ENCODE measurements at places on chromosomes 2 and 18.

DNA sequence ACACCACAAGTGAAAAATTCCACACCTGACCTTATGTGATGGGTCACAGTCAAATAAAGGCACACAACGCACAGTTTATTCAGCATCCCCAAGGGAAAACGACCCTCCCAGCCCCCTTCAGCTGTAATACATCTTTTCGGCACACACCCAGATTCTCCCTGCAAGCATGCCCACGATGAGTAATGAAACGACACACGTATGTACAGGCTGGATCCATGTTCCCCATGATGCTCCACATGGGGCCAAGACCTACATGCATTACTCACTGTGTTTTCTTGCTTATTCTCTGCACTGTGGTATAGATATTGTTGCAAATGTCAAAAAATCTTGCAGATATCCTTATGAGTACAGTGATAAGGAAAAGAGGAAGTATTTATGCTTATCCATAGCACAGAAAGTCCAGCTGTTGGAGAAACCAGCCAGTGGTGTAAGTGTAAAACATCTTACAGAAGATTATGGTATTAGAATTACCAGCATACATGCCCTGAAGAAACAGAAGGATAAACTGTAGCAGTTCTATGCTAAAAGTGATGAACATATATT lies 32.5 kb upstream of the SGPP2 start:
- no peak for DNase-seq
- H3K4me1 ChIP-seq = no peaks in the 10 kb centered on the region
- H3K27ac ChIP-seq = no peak overlapping the region
- H3K36me3 ChIP-seq = no peaks in the 10 kb centered on the region
- H3K27me3 ChIP-seq = no peaks in the 10 kb centered on the region

DNA sequence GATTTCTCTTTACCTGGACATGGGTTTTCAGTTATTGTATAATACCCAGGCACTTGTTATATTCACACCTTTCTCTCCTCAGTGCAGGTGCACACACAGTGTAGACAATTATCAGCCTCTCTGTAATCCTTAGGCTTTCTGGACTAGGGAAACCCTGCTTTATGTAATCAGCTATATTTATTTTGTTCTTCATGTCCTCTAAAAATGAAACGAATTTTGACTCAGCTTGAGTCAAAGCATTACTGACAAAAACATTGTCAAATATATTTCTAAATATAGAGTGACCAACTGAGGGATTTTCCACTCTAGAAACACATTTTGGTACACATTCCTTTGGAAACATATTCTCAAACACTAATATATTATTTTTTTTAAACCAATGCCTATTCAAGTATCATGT lies 144.8 kb upstream of the GULP1 start:
- no peaks in the 10 kb centered on the region for H3K4me1 ChIP-seq
- no peaks in the 10 kb centered on the region for H3K36me3 ChIP-seq
- DNase-seq = no peak
- H3K27me3 ChIP-seq = no peaks in the 10 kb centered on the region
- H3K4me3 ChIP-seq = no peak overlapping the region

DNA sequence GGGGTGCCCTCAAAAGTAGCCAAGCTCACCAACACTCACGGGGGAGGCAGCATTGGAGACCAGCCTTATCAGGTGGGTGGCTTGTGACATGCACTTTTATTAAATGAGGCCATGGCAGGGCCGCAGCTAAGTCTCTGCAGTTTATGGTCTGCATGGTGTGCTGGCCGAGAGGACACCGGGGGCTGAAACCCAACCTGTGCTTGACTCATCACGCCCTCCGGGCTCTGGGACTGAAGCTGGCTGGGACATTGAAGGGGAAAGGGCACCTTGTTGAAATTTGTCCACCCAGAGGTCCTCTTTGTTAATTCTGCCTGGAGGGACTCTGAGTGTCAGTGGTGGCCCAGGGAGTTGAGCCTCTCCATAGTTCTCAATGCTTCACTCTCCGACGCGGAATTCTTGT lies 17.7 kb upstream of the NTSR2 start:
- peak overlapping the region; percentile 37 for H3K4me3 ChIP-seq
- peaks cover 59% of the 10 kb centered on the region for H3K4me1 ChIP-seq
- no peaks in the 10 kb centered on the region for H3K36me3 ChIP-seq
- peak overlapping the region; percentile 93 for H3K27ac ChIP-seq
- no peaks in the 10 kb centered on the region for H3K27me3 ChIP-seq
- peak; percentile 75 for DNase-seq

GRCh38 chr2:12081481-12082210 lies 335.2 kb downstream of the LPIN1 start:
- DNase-seq = no peak
- no peaks in the 10 kb centered on the region for H3K27me3 ChIP-seq
- no peaks in the 10 kb centered on the region for H3K4me1 ChIP-seq
- no peaks in the 10 kb centered on the region for H3K36me3 ChIP-seq

- H3K4me3 ChIP-seq = no peak overlapping the region
- no peaks in the 10 kb centered on the region for H3K36me3 ChIP-seq
- H3K27ac ChIP-seq = no peak overlapping the region
- H3K4me1 ChIP-seq = no peaks in the 10 kb centered on the region
These were observed 25.4 kb upstream of the DTNB start for GRCh38 chr2:25698752-25699151.

GRCh38 chr18:45284174-45284573 lies 331.1 kb upstream of the SLC14A2 start:
- no peak for DNase-seq
- H3K36me3 ChIP-seq = no peaks in the 10 kb centered on the region
- no peaks in the 10 kb centered on the region for H3K4me1 ChIP-seq
- H3K27ac ChIP-seq = no peak overlapping the region

GRCh38 chr2:204888222-204888621 lies 342.9 kb downstream of the PARD3B start:
- no peaks in the 10 kb centered on the region for H3K36me3 ChIP-seq
- H3K4me1 ChIP-seq = no peaks in the 10 kb centered on the region
- no peak overlapping the region for H3K4me3 ChIP-seq
- H3K27ac ChIP-seq = no peak overlapping the region
- no peaks in the 10 kb centered on the region for H3K27me3 ChIP-seq

- H3K4me3 ChIP-seq = no peak overlapping the region
- no peaks in the 10 kb centered on the region for H3K4me1 ChIP-seq
- no peaks in the 10 kb centered on the region for H3K36me3 ChIP-seq
- no peak for DNase-seq
- no peaks in the 10 kb centered on the region for H3K27me3 ChIP-seq
These were observed 15.1 kb downstream of the MYCN start for GRCh38 chr2:15955232-15955988.

GRCh38 chr2:9127316-9127715 lies 79.3 kb upstream of the ASAP2 start:
- no peak overlapping the region for H3K27ac ChIP-seq
- H3K36me3 ChIP-seq = no peaks in the 10 kb centered on the region
- no peak overlapping the region for H3K4me3 ChIP-seq
- H3K27me3 ChIP-seq = no peaks in the 10 kb centered on the region
- no peaks in the 10 kb centered on the region for H3K4me1 ChIP-seq

DNA sequence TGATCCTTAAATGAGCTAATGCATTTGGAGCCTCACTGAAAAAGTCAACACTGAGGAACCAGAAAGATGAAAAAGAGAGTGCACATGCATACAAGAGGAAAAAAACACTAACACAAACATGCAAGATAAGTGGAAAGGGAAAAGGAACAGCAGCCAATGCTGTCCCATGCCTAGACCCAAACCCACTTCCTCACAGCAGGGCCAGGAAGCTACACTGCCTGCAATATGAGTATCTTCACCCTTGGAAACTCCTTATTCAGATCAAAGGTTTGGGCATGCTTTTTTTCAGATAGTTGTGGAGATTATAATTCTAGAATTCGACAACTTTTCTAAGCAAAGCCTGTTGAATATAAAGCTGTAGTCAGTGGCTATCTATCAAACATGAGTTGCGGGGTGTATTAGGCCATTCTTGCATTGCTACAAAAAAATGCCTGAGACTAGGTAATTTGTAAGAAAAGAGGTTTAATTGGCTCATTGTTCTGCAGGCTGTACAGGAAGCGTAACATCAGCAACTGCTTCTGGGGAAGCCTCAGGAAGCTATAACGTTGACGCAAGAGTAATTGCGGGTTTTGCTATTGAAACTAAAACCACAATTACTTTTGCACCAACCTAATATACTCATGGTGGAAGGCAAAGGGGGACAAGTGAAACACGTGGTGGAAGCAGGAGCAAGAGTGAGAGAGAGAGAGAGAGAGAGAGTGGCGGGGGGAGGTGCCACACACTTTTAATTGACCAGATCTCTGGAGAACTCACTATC lies 138.2 kb downstream of the MBD2 start:
- H3K36me3 ChIP-seq = no peaks in the 10 kb centered on the region
- no peaks in the 10 kb centered on the region for H3K4me1 ChIP-seq
- no peaks in the 10 kb centered on the region for H3K27me3 ChIP-seq
- DNase-seq = no peak

GRCh38 chr2:102258386-102259074 lies 52.8 kb upstream of the IL1RL1 start:
- peak overlapping the region; percentile 77 for H3K27ac ChIP-seq
- H3K27me3 ChIP-seq = no peaks in the 10 kb centered on the region
- DNase-seq = no peak

DNA sequence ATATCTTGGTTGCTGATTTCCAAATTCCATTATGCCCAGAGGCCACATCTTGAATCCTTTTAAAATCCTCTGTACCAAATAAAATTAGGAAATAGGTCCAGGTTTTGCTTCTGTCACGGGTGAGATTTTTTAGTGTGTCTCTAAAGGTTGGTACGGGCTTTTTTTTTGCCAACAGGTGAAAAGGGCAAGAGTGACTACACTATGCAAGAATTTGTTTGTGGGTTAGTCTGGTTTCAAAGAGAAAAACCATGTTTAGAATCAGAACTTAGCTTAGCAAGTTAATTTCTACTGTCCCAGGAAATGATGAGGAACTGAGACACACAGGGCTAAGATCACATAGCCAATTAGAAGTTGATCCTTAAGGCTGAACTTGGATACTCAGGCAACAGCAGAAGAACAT lies 41.7 kb downstream of the POLR1A start:
- H3K36me3 ChIP-seq = no peaks in the 10 kb centered on the region
- no peak for DNase-seq
- H3K27ac ChIP-seq = peak overlapping the region; percentile 25
- peaks cover 16% of the 10 kb centered on the region for H3K4me1 ChIP-seq
- no peak overlapping the region for H3K4me3 ChIP-seq

DNA sequence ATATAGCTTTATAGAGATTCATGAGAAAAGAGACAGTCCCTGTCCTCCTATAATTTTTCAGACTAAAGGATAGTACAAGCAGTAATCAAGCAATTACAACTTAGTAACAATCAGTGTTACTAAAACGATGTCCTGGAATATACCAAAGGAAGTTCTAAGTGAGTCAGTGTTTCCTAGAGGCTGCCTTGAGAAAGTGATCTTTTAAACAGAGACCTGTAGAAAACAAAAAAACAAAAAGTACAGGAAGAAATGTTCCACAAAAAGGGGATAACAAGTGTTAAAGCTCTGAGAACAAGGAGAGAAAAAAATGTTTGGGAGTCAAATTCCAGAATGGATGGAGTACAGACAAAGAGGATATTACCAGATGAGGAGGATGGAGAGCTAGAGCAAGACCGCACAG lies 556.4 kb downstream of the ERBB4 start:
- H3K4me1 ChIP-seq = no peaks in the 10 kb centered on the region
- H3K4me3 ChIP-seq = no peak overlapping the region
- H3K36me3 ChIP-seq = no peaks in the 10 kb centered on the region
- no peak overlapping the region for H3K27ac ChIP-seq
- no peak for DNase-seq

- no peak overlapping the region for H3K27ac ChIP-seq
- H3K4me1 ChIP-seq = peaks cover 6% of the 10 kb centered on the region
- no peaks in the 10 kb centered on the region for H3K27me3 ChIP-seq
- no peak for DNase-seq
- no peaks in the 10 kb centered on the region for H3K36me3 ChIP-seq
These were observed 25.6 kb upstream of the INHBB start for GRCh38 chr2:120320318-120320851.

GRCh38 chr2:58812771-58813344 lies 571.7 kb upstream of the FANCL start:
- no peaks in the 10 kb centered on the region for H3K4me1 ChIP-seq
- H3K27ac ChIP-seq = no peak overlapping the region
- H3K27me3 ChIP-seq = no peaks in the 10 kb centered on the region
- no peaks in the 10 kb centered on the region for H3K36me3 ChIP-seq
- no peak for DNase-seq

GRCh38 chr2:234865040-234865439 lies 86.8 kb upstream of the SH3BP4 start:
- H3K4me1 ChIP-seq = peaks cover 4% of the 10 kb centered on the region
- H3K36me3 ChIP-seq = no peaks in the 10 kb centered on the region
- no peak for DNase-seq
- no peak overlapping the region for H3K4me3 ChIP-seq
- H3K27ac ChIP-seq = no peak overlapping the region

DNA sequence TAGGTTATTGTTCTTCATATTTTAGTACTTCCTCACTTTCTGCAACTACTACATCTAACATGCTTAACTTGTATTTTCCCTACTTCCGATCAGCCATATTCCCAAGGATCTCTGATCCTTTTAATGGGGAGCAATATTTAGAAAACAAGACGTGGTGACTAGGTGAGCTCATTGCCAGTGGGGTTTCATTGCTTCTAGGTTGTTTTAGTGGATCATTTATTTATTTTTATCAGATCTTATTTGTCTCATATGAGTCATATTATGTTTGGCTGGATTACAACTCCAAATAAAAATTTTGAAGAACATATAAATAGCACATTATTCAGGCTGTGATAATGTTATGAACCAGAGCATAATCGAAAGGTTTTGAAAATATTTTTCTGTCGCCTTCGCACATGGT lies 480.9 kb upstream of the TMEFF2 start:
- DNase-seq = no peak
- H3K36me3 ChIP-seq = no peaks in the 10 kb centered on the region
- H3K4me1 ChIP-seq = no peaks in the 10 kb centered on the region
- H3K27ac ChIP-seq = no peak overlapping the region
- H3K4me3 ChIP-seq = no peak overlapping the region

DNA sequence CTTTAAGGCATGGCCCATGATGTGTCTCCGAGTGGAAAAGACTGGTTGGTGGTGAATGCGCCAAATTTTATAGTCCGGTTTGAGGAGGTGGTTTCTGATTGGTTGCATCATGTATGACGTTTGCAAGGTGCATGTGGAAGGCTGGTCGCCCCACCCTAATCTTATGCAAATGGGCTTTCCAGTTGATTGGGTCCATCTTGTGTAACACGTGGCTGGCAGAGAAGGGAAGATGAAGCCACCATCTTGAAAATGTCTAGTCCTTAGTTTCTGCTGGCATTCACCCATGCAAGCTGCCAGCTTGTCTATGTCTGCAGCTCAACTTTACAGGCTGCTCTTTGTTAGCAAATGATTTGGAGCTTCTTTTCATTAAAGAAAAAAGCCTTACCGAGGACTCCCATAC lies 132.2 kb downstream of the PIK3C3 start:
- no peak overlapping the region for H3K4me3 ChIP-seq
- H3K36me3 ChIP-seq = peaks cover 6% of the 10 kb centered on the region
- H3K4me1 ChIP-seq = no peaks in the 10 kb centered on the region
- no peak for DNase-seq
- H3K27me3 ChIP-seq = no peaks in the 10 kb centered on the region

GRCh38 chr18:33821503-33821902 lies 243.5 kb downstream of the ASXL3 start:
- no peaks in the 10 kb centered on the region for H3K4me1 ChIP-seq
- no peak for DNase-seq
- H3K27me3 ChIP-seq = no peaks in the 10 kb centered on the region
- H3K4me3 ChIP-seq = no peak overlapping the region
- H3K36me3 ChIP-seq = no peaks in the 10 kb centered on the region
- no peak overlapping the region for H3K27ac ChIP-seq

Measured in gastrocnemius medialis (tissue), 4 donors.